ENCODE measurements at places on chromosomes 5 and 9.
A peak's percentile ranks its signal among the peaks of the same experiment; 100 is the strongest.

- peak; percentile 81 for DNase-seq
These were observed 4.0 kb downstream of the CXXC5 start for GRCh38 chr5:139651853-139652787.

- no peak for DNase-seq
These were observed 9.1 kb downstream of the EPB41L4B start for GRCh38 chr9:109311731-109312130.

GRCh38 chr9:93117924-93118862, 15.9 kb downstream of the NINJ1 start:
- DNase-seq = no peak

- no peak for DNase-seq
These were observed 547.3 kb upstream of the ZNF608 start for GRCh38 chr5:125293726-125294125.

DNA sequence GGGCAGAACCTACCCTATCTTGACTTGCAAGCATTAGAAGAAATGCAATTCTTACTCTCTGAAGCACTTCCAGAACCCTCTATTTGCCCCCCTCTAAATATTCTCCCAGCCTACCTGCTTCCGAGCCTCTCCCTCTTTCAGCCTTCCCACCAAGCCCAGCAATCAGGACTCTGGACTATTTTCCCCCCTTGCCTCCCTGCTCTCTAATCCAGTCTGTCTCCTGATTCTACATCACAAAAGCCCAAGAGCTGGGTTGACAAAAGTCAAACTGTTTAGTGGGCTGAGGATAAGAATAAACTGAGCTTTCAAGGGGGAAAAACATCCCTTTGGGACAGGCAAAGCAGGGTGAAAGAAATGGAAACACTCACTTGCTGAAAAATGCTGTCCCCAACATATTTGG, 123.2 kb upstream of the KIF2A start:
- no peak for DNase-seq

DNA sequence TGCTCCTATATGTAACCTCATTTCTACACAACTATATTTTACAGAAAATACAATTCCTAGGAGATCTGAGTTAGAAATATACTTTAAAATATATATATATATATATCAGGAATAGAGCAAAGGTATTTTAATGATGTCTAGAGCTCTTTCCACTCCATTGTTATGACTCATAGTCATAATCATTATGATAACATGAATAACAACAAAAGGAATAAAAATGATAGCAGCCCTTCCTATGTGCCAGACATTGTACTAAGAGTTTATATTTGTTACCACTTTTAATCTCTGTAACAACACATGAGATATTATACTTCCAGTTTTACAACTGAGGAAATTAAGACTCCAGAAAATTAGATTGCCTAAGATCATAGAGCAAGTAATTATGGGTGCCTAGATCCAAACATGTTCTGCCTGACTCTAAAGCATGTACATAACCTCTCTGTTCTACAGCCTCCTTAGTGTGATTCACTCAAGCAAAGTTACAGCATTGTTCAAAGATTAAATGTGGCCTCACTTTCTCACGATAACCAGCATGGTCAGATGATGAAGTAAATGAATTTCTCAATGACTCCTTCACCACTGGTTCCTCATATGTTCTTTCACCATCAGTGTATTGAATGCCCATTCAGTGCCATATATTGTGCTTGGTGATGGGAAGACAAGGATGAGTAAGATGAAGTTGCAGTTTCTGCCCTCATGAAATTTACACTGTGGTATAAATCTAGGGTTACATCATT, 452.1 kb downstream of the EFNA5 start:
- no peak for DNase-seq

- DNase-seq = no peak
These were observed 203.7 kb downstream of the NXNL2 start for GRCh38 chr9:88738709-88739108.

DNA sequence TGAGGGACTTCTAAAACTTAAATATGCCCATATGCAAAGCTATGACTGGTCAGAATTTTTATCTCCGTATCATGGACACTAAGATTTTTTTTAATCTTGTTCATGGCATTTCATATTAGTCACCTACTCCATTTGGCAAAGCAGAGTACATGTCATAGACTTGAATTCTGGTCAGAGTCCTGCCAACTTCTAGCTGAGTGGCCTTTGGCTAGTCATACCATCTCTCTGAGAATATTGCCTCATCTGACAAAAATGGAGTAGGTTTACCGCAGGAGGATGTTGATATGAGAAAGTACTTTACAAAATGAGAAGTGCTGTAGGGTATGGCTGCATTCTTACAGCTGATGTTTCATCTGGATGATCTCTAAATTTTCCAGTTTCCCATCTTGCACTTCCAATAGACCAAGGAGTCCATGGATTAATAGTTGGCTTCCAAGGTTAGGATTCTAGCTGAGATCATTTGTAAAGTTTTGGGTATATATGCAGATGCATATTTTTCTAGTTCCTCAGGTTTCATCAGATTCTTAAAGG, 150.8 kb upstream of the NR3C1 start:
- DNase-seq = no peak

Measured in HuH-7.5 (cell line).